Stimulated activated CD4-positive, alpha-beta T cell treated with anti-CD3 and anti-CD28 coated beads, Interleukin-4, amount 100 ng/mL, for 24 hours (primary cell): ENCODE measurements at places on chromosomes 4 and X.

- no peak for DNase-seq
Observed at GRCh38 chr4:55892156-55892555, 38.7 kb downstream of the EXOC1 start.

DNA sequence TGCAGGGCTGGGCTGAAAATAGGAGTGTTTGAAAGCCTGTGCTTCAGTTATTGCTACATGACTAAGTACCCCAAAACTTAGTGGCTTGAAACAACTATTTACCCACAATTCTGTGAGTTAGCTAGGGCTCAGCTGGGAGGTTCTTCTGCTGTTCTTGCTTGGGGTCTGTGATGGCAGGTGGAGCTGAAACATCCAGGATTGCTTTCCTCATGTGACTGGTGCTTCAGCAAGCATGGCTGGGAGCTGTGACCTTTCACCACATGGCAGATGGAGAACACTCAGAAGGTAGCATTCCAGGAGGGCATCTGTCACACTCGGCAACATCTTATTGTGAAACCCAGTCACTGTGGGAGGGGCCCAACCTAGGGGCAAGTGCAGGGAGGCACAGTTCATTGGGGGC lies 57.0 kb upstream of the TBC1D14 start:
- DNase-seq: no peak

GRCh38 chr4:13703096-13703495 lies 75.6 kb upstream of the BOD1L1 start:
- DNase-seq: no peak

DNA sequence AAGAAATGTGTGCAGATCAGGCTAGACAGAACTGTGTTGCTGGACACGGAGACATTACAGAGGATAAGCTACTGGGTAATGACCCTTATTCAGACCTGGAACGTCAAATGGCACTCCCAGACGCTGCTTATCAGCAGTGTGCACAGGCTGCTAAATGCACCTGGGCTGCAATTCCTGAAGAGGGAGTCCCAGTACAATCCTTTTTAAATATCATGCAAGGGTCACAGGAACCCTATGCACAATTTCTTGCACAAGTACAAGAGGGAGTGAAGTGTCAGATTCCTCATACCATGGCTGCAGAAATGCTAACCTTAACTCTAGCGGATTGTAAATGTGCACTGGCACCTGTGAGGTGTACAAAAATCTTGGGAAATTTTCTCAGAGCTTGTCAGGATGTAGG lies 16.9 kb downstream of the SPIN2B start:
- DNase-seq: no peak

GRCh38 chr4:93299118-93299517 lies 529.4 kb upstream of the ATOH1 start:
- no peak for DNase-seq

- DNase-seq: no peak
Observed at GRCh38 chr4:158018221-158018830, 154.5 kb downstream of the GASK1B start.

DNA sequence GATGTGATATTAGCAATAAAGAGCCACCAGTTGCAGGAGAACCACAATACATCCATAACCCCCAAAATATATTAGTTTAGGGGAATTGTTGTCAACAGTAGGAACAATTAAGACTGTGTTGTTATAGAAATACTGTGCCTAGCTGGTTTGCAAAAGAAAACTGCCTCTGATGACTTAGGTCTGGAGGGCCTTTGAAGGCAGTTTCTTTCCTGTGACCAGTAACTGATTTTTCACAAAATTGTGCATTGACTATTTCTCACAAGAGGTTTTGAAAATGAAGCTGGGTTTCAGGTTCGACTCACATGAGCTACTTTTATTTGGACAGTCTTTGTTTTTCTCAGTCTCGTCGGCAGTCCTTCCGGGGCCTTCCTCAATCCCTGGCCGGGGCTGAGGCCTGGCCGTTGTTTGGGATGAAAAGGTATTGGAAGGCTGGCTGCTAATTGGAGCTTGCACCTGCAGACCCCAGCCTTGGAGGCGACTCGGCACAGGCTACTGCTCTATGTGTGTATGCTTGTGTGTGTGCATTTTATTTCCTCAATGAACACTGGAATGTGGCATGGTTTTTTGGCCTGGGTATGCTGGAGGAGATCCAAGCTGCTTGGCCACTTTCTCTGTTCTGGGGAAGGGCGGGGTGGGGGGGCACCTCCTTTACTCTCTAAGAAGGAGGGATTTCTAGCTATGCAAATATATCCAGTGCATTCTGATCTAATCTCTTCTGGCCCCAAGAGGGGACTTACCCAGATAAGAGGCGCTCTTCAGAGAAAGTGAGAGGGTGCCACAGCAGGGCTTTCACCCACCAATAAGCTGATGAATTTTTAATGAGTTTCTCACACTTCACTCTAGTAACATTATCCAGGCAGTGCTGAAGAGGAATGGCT lies 49.5 kb upstream of the LNX1 start:
- no peak for DNase-seq

- DNase-seq: no peak
Observed at GRCh38 chr4:151960449-151961230, 199.8 kb upstream of the GATB start.

- no peak for DNase-seq
Observed at GRCh38 chrX:136999024-136999423, 34.8 kb downstream of the GPR101 start.

DNA sequence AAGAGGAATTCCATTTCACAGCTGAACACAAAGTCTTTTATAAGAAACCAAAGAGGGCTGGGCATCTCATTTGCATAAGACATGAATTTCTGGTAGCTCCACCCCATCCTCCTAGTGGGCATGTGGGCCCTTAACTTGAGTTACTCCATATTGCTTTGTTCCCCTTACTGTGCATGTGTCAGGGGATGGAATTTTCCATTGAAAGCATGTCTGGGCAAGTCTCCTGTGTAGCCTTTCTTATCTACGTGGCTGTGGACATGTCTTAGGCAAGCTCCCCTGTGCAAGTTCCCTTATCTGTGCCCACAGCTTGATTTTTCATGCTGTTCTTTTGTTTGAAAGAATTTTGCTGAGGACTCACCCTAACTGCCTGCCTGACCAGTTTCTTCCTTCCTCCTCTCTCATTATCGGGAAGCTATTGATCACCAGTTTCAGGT lies 123.5 kb upstream of the JADE1 start:
- no peak for DNase-seq

DNA sequence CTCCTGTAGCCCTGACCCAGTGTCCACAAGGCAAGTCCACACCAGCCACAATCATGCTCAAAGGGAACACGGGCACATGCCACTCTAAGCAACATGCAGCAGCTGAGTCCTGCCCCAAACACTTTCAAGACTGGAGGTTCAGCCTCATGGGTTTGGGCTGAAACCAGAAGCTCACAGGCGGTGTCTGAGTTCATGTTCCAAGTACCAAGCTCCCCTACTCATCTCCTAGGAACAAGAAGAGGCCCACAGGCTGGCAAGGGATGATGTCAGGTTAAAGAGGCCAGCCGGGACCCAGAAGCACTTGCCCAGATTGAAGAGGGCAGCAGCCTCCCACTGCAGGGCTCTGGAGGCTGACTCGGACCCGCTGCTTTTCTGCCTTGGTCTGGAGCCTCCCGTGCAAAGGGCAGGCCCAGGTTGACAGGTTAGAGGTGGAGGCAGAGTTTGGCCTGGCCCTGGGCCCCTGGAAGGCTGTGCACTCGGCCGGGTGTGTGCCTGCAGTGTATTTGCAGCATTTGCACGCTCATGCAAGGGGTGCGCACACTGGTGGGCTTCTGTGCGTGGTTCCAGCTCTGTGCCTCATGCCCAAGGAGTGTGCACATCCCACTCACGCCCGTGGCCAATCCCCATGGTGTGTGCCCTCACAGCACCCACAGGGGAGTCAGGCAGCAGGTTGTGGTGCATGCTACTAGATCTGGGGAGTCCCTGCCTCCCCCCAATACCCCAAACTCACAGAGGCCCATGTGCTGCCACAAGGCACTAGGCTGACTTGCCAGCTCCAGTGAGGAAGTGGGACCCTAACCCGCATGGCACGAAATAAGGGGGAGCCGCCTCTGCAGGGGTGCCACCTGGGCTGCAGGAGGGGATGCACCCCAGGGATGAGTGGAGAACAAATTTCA lies 2.4 kb downstream of the HMX1 start:
- DNase-seq: no peak

- peak; percentile 15 for DNase-seq
Observed at GRCh38 chr4:5708449-5709206, at the start of gene EVC2. Gene EVC2, minus strand, starts transcription at chr4:5708559. Its CDS starts 46 bp downstream, at chr4:5708513.

GRCh38 chr4:140156529-140157171 lies 2.7 kb upstream of the MAML3 start:
- peak; percentile 60 for DNase-seq

- no peak for DNase-seq
Observed at GRCh38 chr4:116639070-116639577, 446.3 kb downstream of the TRAM1L1 start.

DNA sequence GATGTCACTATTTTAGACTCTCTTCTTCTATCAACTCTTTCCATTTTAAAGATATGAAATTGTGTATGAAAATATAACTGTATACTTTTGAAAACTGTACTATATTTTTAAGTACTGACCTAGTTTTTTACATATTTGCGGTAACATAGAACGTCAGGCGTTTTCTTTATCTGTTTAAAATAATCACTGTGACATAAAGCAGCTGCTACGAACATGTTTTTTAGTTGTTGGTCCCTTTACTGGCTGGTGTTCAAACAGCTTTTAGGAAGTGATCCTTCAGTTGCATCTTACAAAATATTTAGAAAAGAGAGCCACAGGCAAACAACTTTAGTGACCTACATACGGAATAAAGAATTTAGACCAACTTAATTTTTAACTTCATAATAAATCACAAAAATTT lies 73.1 kb downstream of the METTL14 start:
- no peak for DNase-seq

DNA sequence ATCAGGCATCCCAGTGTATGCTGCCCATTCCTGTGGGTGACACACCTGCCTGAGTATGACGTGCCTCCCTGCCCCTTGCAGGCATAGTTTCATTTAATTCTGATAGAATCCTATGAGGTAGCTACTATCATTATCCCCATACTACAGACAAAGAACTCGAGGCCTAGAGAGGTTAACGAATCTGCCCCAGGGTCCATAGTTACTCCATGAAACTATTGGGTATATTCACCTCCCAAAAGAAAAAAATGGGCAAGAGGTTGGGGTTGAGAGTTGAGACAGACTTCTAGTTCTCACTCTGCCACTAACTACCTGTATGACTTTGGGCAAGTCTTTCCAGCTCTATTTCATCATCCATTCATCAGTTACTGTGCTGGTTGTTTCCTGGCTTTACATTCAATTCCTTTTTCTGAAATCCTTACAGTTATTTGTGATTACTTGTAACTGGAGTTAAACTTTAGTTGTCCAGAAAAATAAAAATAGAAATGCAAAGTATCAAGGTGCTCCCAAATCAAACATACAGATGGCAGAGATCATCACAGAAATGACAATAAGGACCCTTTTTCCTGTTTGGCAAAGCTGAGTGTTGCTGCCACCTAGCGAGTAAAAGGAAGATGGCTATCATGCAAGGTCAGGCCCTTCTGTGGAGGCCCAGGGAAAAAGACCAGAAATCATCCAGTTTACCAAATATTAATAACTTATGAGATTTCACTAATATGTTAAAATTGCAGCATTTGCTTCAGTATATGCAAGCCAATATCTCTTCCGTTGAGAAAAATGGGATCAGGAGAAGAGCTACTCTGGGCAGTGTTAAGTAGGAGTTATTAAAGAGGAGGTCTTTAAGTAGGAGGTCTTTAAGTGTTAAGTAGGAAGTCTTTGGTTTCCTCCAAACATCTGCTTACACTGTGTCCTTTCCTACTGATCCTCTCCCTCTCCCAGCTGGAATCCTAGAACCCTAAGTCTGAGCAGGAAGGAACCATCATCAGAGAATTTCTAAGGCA lies 17.1 kb upstream of the MAP7D3 start:
- peak; percentile 52 for DNase-seq

DNA sequence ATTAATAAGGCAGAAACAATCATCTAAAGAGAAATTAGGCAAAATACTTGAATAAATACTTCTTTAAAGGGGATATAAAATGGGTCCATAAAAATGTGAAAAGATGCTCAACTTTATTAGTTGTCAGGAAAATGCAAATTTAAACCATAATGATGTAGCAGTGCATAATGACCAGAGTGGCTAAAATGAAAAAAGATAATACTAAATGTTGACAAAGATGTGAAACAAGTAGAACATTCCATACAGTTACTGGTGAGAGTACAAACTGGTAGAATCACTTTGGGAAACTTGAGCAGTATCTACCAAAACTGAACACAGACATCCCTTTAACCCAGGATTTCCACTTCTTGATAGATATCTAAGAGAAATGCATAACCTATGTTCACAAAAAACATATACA lies 5.0 kb downstream of the ARSJ start:
- no peak for DNase-seq

DNA sequence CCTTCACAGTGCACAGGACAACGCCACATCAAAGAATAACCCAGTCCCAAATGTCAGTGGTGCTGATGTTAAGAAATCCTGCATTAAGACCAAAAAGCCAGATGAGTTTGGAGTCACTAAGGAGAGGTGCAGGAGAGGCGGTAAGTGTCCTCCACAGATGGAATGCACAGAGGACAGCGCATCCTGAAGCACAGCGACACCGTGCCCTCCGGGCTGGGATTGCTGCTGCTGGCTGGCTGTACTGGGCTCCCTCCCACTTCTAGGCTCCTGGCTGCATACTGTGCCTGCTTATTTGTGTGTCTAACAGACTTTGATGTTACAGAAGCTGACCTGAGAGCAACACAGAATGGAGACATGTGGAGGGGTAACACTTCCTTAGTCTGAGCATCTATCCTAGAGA lies 325.6 kb upstream of the BOD1L1 start:
- DNase-seq: no peak

DNA sequence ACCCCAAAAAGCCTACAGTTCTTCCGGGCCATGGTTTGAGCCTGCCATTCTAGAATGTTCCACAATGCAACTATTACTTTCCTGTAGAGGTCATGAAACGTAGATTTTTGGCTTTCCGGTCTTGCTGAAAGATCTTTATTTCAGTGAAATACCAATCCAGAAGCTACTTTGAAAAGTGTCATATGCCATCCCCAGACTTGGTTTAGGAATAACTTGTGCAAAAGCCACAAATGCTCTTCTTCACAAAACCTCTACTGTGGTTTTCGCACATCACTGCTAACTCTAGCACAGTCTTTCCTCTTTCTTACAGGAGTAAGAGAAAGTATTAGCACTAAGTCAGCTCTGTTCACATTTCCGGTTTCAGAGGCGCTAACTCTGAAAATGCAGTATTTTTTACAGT lies 12.7 kb upstream of the CD40LG start:
- no peak for DNase-seq

GRCh38 chrX:76428243-76429130 lies 977 bp downstream of the MAGEE1 start:
- peak; percentile 18 for DNase-seq

- no peak for DNase-seq
Observed at GRCh38 chr4:98203332-98204235, 57.6 kb upstream of the RAP1GDS1 start.

DNA sequence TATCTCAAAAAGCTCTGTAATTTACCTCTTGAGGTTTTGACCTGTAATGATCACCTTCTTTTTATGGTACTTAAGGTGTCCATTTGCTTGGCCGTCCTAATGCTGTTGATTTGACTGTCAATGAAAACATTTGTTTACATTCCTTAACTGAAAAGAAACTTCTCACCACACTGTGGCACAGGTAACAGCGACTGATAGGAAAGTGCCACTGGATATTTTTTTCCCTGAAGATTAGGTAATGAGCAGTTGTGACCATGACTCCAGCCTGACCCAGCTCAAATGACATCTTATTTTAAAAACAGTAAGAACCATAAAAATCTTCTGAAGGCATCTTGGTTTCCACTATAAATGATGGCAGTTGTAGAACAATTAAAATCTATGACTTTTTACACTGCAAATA lies 87.6 kb downstream of the HHIP start:
- no peak for DNase-seq
